Type B pancreatic cell (in vitro differentiated cells): ENCODE measurements at places on chromosomes 5 and 9.
A peak's percentile ranks its signal among the peaks of the same experiment; 100 is the strongest.

DNA sequence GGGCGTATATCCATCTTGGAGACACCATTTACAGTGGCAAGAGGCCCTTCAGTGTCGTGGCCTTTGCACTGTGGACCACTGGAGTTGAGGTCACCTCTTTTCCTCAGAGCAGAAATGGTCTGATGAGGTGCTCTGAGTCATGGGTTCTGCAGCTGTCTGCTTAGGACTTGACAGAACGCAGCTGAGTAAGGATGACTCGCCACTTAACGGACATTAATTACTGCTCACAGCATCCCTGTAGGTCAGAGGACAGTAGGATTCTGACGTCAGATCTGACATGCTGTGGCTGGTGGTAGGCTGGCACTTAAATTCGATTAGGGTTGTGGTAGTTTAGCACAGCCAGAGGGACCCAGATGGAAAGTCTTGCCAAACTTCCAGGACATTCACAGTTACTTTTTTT, 479.4 kb downstream of the DMAC1 start:
- H3K36me3 ChIP-seq, result peaks cover 4% of the 10 kb centered on the region
- H3K4me3 ChIP-seq, result no peak overlapping the region
- no peak for DNase-seq
- peaks cover 14% of the 10 kb centered on the region for H3K4me1 ChIP-seq
- no peaks in the 10 kb centered on the region for H3K27me3 ChIP-seq
- no peak overlapping the region for H3K27ac ChIP-seq

DNA sequence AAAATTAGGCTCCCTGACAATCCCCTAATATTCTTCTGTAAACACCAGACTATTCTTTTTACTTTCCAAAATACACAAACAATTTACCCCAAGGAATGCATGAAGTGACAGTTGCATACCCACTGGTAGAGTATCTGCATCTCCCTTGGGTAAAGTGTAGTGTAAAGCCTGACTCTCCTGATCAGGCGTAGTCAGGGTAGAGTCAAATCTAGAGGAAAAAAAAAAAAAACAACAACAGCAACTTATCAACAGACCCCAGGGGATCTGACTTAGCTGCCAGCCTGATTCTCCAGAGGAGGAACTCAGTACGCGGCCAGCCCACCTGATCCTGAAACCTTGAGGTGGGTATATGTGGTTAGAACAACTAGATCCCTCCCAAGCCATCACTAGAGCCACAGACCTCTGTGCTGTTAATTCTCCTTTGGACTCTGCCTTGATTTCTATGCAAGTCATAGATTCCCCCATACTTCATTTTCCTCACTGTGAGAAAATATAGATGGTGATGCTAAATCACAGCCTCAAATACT, 61.0 kb downstream of the ZNF608 start:
- H3K4me3 ChIP-seq, result no peak overlapping the region
- H3K27me3 ChIP-seq, result no peaks in the 10 kb centered on the region
- H3K36me3 ChIP-seq, result peaks cover 24% of the 10 kb centered on the region
- H3K4me1 ChIP-seq, result peaks cover 48% of the 10 kb centered on the region
- H3K27ac ChIP-seq, result no peak overlapping the region

DNA sequence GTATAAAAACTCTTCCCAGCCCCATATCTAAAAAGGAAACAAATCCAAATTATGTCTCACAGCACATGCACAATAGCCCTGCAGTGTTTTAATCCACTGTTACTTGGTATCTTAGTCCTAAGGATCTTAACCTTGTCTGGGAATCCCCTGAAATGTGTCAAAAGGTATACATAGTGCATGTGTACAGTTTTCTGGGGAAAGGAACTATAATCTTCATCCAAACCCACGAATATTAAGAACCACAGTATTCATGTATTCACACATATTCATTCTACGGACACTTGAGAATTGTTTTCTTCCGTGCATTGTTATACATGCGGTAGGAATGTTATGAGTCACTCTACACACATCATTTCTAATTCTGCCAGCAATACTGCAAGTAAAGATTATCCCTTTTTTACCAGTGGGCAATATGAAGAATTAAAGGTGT, 47.8 kb upstream of the SNX2 start:
- no peak for DNase-seq
- no peaks in the 10 kb centered on the region for H3K4me1 ChIP-seq
- no peak overlapping the region for H3K4me3 ChIP-seq
- no peak overlapping the region for H3K27ac ChIP-seq

DNA sequence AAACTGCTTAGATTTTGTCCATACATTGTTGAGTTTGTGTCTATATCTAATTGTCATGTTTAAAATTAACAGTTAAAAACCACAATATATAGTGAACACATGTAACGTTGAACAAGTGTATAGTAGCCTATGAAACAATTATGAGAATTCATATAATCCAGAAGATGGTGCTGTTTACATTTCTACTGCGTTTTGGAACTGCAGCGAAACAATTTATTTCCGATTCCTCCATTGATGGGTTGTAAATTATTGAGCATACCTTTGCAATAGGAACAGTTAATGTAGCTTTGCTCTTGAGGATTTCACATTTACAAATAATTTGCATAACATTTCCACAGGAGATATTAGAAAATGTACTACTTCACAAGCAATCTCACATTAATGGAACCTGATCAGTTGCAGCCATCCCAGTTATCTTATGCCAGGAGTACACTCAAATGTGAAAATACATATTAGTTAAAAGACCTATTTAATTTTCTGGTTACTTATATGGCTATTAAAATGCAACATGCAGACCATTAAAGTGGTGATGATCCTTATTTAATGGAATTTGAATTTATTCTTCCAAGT, 411.8 kb downstream of the CDH10 start:
- DNase-seq, result no peak
- no peaks in the 10 kb centered on the region for H3K4me1 ChIP-seq
- H3K27me3 ChIP-seq, result no peaks in the 10 kb centered on the region
- H3K4me3 ChIP-seq, result no peak overlapping the region
- H3K27ac ChIP-seq, result no peak overlapping the region
- no peaks in the 10 kb centered on the region for H3K36me3 ChIP-seq

DNA sequence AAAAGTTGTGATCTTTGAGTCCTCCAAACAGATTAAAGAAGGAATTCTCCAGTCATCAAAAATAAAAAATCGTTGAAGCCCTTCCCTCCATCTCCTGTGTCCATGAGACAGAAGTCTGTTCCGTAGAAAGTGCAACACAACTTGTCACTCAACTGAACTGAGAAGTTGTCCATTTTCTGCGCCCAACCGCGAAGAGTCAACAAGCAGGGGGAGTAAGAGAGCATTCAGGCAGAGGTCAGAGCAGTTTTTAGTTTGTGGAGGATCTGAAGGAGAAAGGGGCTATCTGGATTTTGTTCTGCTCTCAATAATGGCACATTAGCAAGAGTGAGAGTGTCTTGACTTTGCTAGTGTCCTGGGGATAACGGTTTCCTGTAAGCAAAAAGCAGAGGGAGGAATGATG, 303.9 kb downstream of the ICE1 start:
- H3K27me3 ChIP-seq, result peaks cover 2% of the 10 kb centered on the region
- no peak overlapping the region for H3K27ac ChIP-seq
- no peaks in the 10 kb centered on the region for H3K4me1 ChIP-seq
- no peak overlapping the region for H3K4me3 ChIP-seq
- H3K36me3 ChIP-seq, result no peaks in the 10 kb centered on the region
- no peak for DNase-seq

- H3K27ac ChIP-seq, result no peak overlapping the region
- H3K4me1 ChIP-seq, result no peaks in the 10 kb centered on the region
- H3K4me3 ChIP-seq, result no peak overlapping the region
- H3K36me3 ChIP-seq, result no peaks in the 10 kb centered on the region
Observed at GRCh38 chr5:87069974-87070608, 197.6 kb upstream of the RASA1 start.

GRCh38 chr9:99748266-99748665, 73.4 kb upstream of the NR4A3 start:
- no peak overlapping the region for H3K4me3 ChIP-seq
- DNase-seq, result no peak
- H3K36me3 ChIP-seq, result no peaks in the 10 kb centered on the region
- H3K4me1 ChIP-seq, result no peaks in the 10 kb centered on the region

GRCh38 chr5:51678330-51678729, 295.1 kb downstream of the ISL1 start:
- DNase-seq, result no peak
- H3K27ac ChIP-seq, result no peak overlapping the region
- H3K36me3 ChIP-seq, result no peaks in the 10 kb centered on the region
- H3K27me3 ChIP-seq, result no peaks in the 10 kb centered on the region

DNA sequence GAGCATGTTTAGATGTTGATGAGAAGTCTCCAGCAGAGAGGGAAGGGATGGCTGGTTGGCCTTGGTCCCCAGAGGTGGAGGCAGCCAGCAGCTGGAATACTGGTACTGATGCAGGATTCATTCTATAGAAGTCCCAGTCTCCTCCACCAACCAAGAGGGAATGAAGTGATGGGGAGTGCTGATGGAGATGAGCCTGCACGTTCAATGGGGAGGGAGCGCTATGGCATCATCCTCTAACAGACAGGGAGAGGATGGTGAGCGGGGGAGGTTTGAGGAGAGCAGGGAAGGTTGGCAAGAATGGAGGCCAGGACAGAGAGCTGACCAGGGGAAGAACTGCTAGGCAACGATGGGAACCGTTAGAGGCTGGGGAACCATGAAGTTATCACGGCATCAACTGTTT, 159.8 kb upstream of the MVB12B start:
- no peak overlapping the region for H3K27ac ChIP-seq
- no peaks in the 10 kb centered on the region for H3K36me3 ChIP-seq
- DNase-seq, result peak; percentile 37
- H3K4me1 ChIP-seq, result no peaks in the 10 kb centered on the region
- H3K4me3 ChIP-seq, result no peak overlapping the region
- peaks cover 30% of the 10 kb centered on the region for H3K27me3 ChIP-seq

DNA sequence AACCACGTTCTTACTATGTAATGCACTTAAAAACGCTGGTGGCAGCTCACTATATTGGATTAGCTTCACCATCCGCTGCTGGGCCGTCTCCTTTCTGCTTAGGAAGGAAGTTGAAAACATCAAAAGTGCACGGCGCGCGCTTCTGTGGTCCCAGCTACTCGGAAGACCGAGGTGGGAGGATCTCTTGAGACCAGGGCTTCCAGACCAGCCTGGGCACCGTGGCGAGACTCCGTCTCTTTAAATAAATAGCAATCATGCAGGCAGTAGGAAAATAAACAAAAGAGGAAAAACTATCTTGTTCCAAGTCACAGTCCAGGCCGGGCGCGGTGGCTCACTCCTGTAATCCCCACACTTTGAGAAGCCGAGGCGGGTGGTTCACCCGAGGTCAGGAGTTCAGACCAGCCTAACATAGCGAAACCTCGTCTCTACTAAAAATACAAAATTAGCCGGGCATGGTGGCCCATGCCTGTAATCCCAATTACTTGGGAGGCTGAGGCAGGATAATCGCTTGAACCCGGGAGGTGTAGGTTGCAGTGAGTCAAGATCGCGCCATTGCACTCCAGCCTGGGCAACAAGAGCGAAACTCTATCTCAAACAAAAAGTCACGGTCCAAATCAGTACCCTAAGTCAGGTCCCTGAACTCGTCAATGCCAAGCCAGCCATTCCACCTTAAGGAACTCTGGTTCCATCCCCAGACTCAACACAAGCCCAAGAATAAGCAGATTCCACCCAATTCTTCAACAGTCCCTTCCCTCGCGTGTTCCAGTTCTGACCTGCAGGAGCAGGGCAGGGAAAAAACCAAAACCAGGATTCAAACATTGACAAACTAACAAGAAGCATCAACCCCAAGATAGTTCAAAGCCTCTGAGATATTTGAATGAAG, 1.0 kb upstream of the GOLGA1 start:
- no peaks in the 10 kb centered on the region for H3K27me3 ChIP-seq
- H3K27ac ChIP-seq, result peak overlapping the region; percentile 96
- H3K4me1 ChIP-seq, result peaks cover 19% of the 10 kb centered on the region
- DNase-seq, result no peak

DNA sequence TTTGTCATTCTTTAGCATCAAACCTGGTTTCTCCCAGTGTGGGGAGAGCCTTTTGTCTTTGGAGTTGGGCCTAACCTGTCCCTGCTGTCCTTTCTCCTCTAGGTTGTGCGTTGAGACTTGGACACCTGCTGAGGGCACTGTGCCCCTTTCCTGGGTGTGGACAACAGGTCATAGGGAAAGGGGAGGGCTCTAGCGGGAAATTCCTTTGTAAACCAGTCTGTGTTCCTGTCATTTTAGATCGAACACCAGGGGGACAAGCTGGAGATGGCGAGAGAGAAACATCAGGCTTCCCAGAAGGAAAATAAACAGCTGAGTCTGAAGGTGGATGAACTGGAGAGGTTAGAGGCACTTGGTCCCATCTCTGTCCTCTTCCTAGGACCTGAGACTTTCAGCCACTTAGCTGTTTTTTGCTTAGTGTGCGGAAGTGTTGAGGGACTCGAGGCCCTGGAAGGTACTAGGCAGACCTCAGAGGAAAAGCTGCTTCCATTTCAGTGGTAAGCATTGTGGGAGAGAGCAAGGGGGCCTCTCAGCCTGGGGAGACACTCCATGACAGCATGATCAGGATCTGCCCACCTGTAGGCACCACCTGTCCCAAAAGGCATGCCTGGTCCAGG, 8.6 kb upstream of the GLE1 start:
- no peak for DNase-seq
- no peak overlapping the region for H3K27ac ChIP-seq
- peaks cover 5% of the 10 kb centered on the region for H3K36me3 ChIP-seq

DNA sequence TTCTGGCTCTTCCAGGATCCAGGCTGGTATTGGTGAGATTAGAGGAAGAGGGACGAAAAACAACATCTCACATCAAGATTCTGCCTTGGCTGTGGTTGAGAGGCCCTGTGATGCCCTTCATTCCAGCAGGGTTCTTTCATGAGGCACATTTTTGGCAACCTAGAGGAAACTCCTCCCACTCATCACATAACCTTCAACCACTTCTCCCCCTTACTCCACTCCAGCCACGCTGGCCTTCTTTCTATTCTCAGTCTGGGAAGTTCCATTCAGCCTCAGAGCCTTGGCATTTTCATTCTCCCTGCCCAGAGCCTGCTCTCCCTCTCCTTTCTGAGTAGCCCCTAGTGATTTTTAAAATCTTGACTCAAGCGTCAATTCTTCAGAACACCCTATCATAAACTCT, 337.5 kb downstream of the ZSWIM6 start:
- DNase-seq, result no peak
- no peaks in the 10 kb centered on the region for H3K36me3 ChIP-seq
- H3K4me1 ChIP-seq, result no peaks in the 10 kb centered on the region
- no peak overlapping the region for H3K27ac ChIP-seq
- no peak overlapping the region for H3K4me3 ChIP-seq

DNA sequence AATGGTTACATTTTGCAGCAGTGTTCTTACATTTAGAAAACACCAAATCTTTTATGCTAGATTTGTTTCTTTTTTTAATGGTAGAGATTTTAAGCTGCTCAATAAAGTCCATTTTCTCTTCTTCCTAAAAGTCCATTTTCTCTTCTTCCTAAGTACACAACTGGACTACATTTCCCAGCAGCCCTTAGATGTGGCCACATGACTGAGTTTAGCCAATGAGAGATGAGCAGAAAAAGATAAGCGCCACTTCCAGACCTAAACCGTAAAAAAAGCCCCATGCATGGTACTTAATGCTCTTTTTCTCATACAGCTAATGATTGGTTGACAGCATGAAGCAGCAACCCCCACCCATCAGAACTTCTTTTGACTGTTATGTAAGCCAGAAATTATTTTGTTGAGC, 206.7 kb downstream of the FAM114A2 start:
- no peaks in the 10 kb centered on the region for H3K36me3 ChIP-seq
- H3K4me3 ChIP-seq, result peak overlapping the region; percentile 25
- no peak for DNase-seq
- H3K4me1 ChIP-seq, result no peaks in the 10 kb centered on the region
- no peak overlapping the region for H3K27ac ChIP-seq

GRCh38 chr9:137411645-137412380, 11.1 kb downstream of the EXD3 start:
- H3K36me3 ChIP-seq, result no peaks in the 10 kb centered on the region
- H3K27me3 ChIP-seq, result no peaks in the 10 kb centered on the region
- peaks cover 5% of the 10 kb centered on the region for H3K4me1 ChIP-seq
- no peak overlapping the region for H3K27ac ChIP-seq
- DNase-seq, result no peak
